Placental epithelial cell (primary cell): ENCODE measurements at places on chromosomes 3 and 15. TPM values are rescaled to one million over a fixed set of nuclear protein-coding genes. Genes with fewer than 3 reads are reported as not detected.

The GRAMD1C gene
- 0.54 and 1.6 TPM in 2 replicates for total RNA-seq

The C3orf22 gene
- not detected in 2 replicates for total RNA-seq

The GPR149 gene
- total RNA-seq = not detected in 2 replicates

The UQCC5 gene
- 1.3 and 9.0 TPM in 2 replicates for total RNA-seq

The AHSG gene
- total RNA-seq = not detected in 2 replicates

The VPS13C gene
- total RNA-seq = 44.1 and 52.2 TPM in 2 replicates

The ZNF501 gene
- total RNA-seq = 4.2 and 13.7 TPM in 2 replicates

The SATB1 gene
- total RNA-seq = 0.98 and 11.0 TPM in 2 replicates

The PATL2 gene
- 0.11 and 0.79 TPM in 2 replicates for total RNA-seq

The RMDN3 gene
- 13.3 and 16.1 TPM in 2 replicates for total RNA-seq

The PLSCR5 gene
- 16.5 and 98.5 TPM in 2 replicates for total RNA-seq

The SI gene
- total RNA-seq = not detected in 2 replicates

The SNX22 gene
- 0.39 TPM in 1 of 2 replicates, not detected in the other for total RNA-seq

The DAG1 gene
- 67.1 and 132 TPM in 2 replicates for total RNA-seq

The C3orf85 gene
- total RNA-seq = not detected in 2 replicates

The CCDC13 gene
- total RNA-seq = 0.11 and 0.79 TPM in 2 replicates

The EOMES gene
- not detected in 2 replicates for total RNA-seq

The EBLN2 gene
- total RNA-seq = 8.9 and 9.8 TPM in 2 replicates

The LYZL4 gene
- total RNA-seq = 0.39 TPM in 1 of 2 replicates, not detected in the other

The SCN11A gene
- under 0.01 and 0.11 TPM in 2 replicates for total RNA-seq

The PXK gene
- total RNA-seq = 6.6 and 9.8 TPM in 2 replicates

The CYP1A1 gene
- total RNA-seq = 0.11 TPM in 1 of 2 replicates, not detected in the other

The GRAMD2A gene
- total RNA-seq = 86.4 and 116 TPM in 2 replicates

The SOX14 gene
- total RNA-seq = not detected in 2 replicates

The GXYLT2 gene
- total RNA-seq = 0.65 and 0.79 TPM in 2 replicates

The ERICH6 gene
- total RNA-seq = 0.33 and 0.39 TPM in 2 replicates

The SELENOS gene
- 54.2 and 55.0 TPM in 2 replicates for total RNA-seq

The C3orf62 gene
- total RNA-seq = 1.3 and 4.7 TPM in 2 replicates

The ARPIN gene
- total RNA-seq = 10.7 and 11.4 TPM in 2 replicates

The CSPG4 gene
- 3.9 and 7.5 TPM in 2 replicates for total RNA-seq

The STRIT1 gene
- not detected in 2 replicates for total RNA-seq

The CNTN3 gene
- 3.3 and 3.9 TPM in 2 replicates for total RNA-seq

The ITIH4 gene
- total RNA-seq = 2.0 and 6.7 TPM in 2 replicates
